ENCODE measurements at places on chromosomes 7 and 10.

DNA sequence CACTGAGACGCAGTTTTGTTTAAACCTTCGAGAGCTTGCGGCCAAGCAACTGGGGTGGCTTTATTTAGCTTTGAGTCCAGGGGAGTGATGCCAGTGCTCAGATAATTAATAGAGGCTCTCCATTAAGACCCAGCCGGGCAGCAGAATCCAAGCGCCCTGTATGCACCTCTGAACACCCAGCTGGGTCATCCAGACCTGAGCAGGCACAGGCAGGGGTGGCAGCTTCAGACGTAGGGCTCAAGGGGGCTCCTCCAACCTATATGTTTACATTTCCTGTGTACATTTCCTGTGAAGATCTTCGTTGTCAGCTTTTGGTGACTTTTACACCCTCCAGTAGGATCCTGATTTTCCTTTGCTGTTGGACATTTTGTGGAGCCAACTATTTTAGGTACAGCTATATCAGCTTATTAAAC lies 719.5 kb downstream of the LRMDA start:
- no peak for DNase-seq

DNA sequence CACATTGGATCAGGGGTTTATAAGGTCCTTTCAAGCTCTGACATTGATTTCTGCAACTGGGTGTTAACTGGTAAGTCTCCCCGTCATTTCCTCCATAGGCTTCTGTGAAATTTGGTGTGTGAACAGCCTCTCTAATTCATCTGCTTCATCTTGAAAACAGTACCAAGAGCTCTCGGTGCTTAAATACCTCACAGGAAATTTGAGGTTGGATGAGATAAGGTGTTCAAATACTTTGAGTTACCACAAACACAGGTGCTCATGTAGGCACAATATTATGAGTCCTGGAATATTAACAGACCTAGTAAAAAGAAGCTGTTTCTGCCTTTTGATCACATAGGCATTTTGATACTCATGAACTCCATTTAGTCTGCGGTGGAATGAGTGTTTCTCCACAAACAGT lies 85.2 kb downstream of the RTKN2 start:
- DNase-seq: peak; percentile 60

DNA sequence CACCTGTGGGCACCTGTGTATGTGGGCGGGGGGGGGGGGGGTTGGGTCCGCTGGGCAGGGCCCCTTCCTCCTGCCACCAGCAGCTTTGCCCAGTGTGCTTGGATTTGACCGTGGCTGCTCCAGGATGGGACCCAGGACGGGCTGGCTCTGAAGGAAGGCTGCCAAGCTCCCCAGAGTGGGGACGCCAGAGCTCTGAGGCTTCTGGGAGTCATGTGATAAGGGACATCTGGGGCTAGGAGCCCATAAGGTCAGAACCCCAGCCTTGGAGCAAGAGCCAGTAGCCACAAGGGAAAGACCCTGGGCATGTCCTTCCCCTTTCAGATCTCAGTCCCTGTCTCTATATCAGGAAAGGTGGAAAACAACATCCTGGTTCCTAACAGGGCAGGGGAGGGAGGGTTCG lies 21.8 kb upstream of the AMZ1 start:
- no peak for DNase-seq

DNA sequence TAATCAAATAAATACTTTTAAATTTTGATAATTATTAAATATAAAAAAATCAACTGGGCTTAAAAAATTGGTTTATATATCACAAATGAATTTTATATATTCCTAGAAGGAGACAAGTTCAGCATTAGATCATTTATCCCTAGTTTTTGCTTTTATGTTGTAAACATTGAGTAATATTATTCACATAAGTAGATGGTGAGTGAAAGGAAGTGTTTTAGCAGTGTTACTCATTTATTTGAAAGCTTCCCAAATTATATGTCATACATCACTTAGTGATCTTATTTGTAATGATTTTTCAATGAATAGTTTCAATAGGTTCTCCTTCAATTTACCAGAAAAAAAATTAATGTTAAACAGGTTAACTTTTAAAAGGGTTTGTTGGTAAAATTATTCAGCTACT lies 15.8 kb downstream of the KLLN start:
- no peak for DNase-seq

- DNase-seq: no peak
These were observed 68.9 kb upstream of the AQP1 start for GRCh38 chr7:30842542-30843451.

DNA sequence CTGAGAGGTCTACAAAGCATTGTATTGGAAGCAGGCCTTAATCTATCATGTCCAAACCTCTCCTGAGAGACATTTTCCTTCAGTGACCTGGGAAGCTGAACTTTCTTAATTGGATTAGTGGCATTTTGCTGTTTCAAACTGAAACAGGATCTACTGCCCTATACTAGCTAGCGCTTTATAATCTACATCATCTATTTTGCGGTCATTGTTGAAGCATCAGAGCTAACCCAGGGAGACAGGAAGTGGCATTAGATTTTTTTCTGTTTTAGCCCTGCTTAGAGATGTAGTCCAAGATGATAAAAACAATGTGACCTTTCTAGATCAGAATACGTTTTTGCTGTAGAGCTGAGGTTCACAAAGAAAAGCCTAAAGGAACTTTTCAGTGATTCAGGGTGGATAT lies 147.4 kb upstream of the AGR3 start:
- no peak for DNase-seq

DNA sequence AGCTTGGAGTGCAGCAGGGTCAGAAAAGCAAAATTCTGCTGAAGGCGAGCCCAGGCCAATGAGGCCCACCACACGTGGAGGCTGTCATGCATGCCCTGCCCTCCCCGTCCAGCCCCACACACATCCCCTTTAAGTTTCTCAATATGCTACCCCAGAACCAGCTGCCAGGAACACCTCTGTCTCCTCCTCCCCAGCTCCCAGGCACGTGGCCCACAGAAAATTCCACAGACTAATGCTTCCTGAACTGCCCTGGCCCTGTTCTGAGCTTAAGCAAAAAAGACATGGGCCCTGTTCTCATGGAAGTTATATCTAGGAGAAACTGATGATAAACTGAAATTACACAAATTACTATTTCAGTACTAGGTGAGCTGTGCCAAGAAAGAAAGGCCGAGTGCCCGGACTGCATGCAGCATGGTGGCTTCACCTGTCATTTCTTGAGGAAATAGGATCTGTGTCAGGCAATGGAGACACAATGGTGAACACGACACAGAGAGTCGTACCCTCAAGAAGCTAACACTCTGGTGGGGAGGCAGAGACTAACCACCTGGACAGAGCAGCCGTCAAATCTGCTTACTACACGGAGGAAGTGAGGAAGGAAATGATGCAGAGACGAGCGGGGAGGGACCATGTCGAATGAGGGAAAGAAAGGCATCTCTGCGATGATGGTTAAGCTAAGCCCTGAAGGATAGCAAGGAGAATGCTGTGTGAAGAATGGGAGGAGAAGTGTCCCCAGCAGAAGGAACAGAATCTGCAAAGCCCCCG lies 44.5 kb downstream of the PODXL start:
- no peak for DNase-seq

GRCh38 chr10:132232023-132232951 lies 45.5 kb downstream of the DPYSL4 start:
- DNase-seq: no peak

GRCh38 chr10:103847909-103848468 lies 7.4 kb downstream of the SH3PXD2A start:
- no peak for DNase-seq

GRCh38 chr7:142788303-142789289 lies 17.8 kb downstream of the PRSS2 start:
- no peak for DNase-seq

DNA sequence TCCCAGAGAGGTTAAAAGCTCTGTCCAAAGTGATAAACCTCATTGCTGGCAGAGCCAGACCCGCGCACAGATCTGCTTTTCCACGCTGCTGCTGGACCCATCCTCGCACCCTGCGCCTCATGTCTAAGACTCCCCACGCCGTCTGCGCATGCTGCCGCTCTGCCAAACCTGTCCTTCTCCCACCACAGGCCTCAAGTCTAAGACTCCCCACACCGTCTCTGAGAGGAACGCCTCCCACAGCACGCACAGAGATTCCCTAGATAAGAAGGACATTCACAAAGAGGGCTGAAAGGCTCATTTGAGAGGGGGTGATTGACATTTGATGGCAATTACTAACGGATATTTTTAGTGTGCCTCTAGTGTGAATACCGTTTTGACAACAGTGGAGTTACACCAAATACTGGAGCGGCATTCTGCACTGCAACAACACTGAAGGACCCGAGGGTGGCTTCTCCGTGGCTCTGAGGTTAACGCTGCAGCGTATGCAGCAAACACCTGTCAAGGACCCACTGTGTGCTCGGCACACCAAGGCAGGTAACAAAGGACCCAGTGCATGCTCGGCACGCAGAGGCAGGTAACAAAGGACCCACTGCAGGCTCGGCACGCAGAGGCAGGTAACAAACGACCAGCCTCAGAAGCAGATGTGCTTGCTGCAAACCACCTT lies 231.4 kb downstream of the DNAJB6 start:
- no peak for DNase-seq

DNA sequence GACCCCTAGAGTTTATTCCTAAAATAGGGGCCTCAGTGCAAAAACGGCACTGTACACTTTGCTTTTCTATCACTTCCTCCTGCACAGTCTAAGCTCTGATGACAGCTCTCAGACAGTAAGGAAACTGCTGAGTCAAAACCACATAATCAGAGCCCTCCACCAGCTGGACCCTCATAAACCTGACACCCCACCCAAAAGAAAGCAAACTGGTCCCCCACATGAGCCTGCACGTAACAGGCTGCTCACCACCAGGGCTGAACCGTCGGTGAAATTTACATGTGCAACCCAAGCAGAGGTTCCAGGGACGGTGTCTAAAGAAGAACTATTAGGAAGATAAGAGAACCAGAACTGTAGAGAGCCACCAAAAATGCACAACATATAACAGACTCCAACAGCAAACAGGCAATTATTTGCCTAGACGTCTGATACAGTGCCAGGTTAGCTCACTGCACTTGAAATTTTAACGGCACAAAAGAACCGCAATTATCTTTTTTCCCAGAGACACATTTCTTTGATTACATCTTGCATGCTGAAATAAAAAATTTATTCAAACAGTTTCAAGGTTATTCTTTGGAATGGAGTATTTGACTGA lies 19.6 kb downstream of the SGMS1 start:
- no peak for DNase-seq

DNA sequence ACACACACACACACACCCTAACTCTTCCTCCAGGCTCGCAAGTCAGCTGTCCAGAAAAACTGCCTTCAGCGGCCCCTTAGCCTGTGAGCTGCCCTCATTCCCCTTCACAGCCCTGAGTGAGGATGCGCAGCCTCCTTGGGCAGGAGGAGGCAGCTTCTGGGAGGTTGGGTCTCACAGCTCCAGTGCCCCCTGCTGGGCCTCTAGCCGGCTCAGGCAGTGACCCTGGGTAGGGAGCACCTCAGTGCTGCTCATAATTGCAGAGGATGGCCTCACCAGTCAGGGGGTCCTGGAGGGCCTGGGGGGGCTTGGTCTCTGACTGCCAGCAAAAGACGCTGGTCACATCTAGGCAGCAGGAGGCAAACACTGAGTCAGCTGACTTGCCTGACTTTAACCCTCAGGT lies 43.7 kb downstream of the ZNF273 start:
- no peak for DNase-seq

- no peak for DNase-seq
These were observed 10.4 kb downstream of the RAB11FIP2 start for GRCh38 chr10:118036281-118036875.

- DNase-seq: no peak
These were observed 17.9 kb downstream of the PFKFB3 start for GRCh38 chr10:6220418-6221191.

DNA sequence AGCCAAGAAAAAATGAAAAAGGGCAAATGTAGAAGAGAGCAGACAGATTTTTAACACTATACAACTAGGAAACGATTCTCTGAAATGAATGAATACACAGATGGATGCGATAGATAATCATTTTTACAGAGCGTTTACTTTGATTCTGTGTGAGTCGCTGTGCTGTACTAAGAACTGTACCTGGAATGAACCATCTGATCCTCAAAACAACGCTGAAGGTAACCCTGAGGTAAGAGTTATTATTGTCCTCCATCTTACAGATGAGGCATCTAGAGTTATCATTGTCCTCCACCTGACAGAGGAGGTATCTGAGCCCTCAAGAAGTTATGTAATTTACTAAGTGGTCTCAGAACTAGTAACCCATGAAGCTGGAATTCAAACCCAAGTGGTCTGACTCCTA lies 80.2 kb downstream of the CHCHD3 start:
- DNase-seq: no peak

GRCh38 chr10:25805986-25806385 lies 128.0 kb upstream of the MYO3A start:
- DNase-seq: no peak

GRCh38 chr10:14736600-14737081 lies 38.1 kb downstream of the FAM107B start:
- DNase-seq: no peak

GRCh38 chr10:128143531-128143930 lies 17.3 kb upstream of the MKI67 start:
- no peak for DNase-seq

GRCh38 chr7:124152859-124153692 lies 120.2 kb upstream of the TMEM229A start:
- DNase-seq: no peak

DNA sequence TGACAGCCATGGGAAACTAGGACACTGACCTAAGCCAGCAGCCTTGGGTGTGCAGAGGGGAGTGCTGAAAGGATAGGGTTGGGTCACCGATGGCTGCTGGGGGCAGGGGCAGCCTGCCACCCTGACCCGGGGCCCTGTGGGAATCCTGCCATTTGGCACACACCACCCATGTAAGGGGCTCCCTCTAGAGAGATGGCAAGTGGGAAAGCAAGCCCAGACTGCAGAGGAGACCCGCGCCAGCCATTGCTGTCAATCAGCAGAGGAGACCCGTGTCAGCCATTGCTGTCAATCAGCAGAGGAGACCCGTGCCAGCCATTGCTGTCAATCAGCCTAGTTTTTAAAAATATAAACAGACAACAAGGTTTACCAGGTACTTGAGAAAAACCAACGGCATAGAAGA lies 27.4 kb upstream of the PRKAG2 start:
- DNase-seq: no peak

GRCh38 chr7:107528461-107528860 lies 35.3 kb downstream of the COG5 start:
- no peak for DNase-seq

DNA sequence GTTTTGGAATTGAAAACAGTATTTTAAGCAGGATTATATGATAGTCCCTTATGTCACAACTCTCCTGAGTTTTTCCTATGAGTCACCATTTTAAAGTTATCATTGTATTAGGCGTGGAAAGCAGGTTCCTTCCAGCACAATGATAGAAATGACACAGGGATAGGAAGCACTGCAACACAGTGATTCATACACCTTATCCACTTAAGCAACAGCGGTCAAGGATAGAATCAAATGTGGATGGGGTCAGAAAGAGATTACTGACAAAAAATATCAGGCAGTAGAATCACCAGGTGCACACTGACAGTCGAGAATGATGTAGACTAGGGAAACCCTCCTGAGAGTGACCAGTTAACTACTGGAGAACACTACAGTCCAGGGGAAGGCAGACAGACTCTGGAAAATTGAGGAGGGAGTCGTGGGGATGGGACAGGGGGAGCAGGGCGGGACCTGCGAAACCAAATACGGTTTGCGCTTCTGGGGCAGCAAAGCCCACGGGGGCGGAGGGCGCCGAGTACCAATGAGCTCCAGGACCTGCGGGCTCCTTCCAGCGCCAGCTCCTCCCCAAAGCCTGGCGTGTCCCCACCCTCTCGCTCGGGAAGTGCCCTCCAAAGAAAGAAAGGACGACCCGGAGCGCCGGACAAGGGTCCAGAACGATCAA lies 479 bp downstream of the PNPLA8 start:
- no peak for DNase-seq
